ENCODE measurements at places on chromosomes 16 and 17.
A peak's percentile ranks its signal among the peaks of the same experiment; 100 is the strongest.

GRCh38 chr17:9916108-9916507 lies 11.0 kb upstream of the RCVRN start:
- no peak for DNase-seq

DNA sequence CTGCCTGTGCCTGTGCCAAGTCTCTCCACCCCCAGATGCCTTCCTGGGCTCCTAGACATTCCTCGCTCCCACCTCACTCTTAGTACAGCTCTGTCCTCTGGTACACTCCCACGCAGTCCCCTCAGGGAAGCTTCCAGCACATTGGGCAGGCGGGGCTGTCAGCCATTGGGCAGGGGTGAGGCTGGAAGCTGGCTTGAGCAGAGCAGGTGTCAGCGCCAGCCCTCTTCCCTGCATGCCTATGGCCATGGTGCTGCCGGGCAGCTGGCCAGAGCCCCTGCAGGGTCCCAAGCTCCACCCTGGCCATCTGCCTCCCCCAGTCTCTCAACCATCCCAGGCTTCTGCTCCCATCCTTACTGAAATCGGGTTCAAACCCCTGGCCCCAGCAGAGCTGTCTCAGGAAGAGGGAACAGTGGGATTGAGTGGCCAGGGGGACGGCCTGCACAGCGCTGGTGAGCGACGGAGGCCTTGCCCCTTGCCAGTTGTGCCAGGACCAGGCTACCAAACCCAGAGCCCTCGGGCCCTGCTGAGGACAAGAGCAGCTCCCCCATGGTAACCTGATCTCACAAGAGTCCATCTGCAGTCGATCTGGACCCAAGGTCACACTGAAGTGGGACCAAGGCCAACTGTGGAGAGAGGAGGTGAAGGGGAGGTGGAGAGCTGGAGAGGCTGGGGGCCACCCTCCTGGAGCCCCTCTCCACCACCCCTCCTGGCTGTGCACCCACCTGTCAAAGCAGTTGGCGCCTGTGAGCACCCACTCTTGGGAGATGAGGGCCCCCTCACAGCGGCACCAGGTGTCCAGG lies 2.4 kb upstream of the B9D1 start:
- DNase-seq, result no peak

DNA sequence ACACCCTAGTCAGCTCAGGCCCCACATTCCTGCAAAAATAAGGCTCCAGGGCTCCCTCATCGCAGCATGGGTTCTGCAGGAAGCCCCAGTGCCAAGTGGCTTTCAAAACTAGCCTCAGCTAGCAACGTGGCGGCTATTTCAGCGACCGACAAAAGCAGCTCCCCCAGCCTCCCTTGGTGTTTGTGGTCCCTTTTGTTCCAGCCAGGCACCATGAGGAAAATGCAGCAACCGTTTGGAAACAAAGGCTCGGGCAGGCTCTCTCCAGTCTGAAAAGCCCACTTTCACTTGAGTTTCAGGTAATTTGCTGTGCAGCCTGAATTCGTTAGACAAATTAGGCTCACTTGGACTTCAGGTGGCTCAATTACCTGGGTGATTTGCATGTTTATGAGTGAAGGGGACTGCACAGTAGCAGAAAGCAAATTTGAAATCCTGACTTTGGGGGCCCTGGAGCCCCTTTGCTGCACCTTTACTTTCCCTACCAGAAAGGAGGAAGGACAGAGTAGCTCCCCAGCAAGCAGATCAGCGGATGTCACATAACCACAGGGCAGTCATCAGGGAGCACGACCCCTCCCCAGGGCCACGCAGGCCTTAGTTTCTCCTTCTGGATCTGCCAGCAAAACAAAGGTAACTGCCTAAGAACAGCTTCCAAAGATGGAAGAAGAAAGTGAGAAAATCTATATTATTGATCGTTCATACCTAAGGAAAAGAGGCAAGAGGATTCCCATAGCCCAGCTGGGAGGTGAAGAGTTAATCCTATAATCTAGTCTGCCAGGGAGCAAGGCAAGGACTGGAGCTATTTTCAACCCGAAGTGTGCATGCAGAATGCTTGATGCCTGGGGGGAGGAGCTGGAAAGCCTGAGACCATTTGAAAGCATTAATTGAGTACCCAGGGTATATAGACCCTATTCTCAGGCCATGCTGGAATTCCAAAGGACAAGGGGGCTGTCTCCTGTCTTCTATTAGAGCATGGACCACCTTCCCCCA lies 143.1 kb upstream of the SDK2 start:
- DNase-seq, result no peak

DNA sequence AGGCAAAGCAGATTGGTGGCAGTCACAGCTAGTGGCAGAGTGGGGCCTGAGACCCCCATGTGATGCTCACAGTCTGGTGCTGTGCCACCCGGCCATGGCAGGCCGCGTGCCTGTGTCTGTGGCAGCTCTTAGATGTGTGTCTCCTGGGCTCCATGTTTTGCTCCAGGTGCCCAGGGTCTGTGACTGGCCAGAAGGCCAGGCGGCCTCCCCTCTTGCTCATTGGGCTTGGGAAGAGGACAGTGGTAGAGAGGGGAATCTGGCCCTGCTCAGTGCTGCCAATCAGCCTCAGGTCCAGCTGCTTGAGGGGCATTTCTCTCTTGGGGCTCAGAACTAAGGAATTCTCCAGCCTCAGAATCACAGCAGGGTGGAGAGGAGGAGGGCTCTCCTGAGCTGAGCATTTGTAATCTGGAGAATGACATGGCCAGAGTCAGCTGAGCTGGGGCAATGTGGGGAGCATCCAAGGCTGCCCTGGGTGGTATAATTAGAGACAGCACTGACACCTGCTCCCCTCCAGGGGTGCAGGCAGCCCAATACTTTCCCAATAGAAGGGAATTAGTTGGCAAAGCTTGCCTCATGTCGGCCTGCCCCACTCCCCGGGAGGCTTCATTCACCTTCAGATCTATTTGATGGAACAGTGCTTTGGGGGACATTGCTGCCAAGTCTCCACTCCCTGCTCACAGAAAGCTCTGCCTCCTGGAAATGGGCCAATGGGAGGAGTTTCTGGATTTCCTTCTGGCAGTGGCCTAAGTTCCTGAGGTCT lies 2.7 kb upstream of the LASP1NB start:
- DNase-seq, result no peak

DNA sequence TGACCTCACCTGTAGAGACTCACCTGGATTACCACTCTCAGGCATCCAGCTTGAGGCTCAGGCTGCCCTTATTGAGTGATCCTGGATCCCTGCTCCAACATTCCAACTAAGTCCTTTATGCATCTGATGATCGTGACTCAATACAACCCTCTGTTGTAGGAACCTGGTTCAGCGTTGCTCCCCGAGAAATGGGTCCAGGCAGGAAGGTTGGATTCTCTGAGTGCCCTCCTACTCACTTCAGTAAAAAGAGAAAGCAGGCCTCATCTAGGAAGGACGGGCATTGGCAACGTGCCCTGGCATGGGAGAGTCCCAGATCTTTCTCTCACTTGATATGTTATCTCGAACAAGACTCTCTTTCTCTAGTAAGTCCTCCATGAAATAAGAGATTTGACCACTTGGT lies at the start of gene OR3A1:
OR3A1 (minus strand) TSS at position 101 of the 400 bp plus-strand sequence. CDS start 5,778 bp downstream, outside the sequence.
- DNase-seq, result no peak

GRCh38 chr17:46968224-46968834 lies 10.7 kb downstream of the RPRML start:
- DNase-seq, result no peak

GRCh38 chr17:28878981-28879380 lies 18.6 kb downstream of the FLOT2 start:
- no peak for DNase-seq

DNA sequence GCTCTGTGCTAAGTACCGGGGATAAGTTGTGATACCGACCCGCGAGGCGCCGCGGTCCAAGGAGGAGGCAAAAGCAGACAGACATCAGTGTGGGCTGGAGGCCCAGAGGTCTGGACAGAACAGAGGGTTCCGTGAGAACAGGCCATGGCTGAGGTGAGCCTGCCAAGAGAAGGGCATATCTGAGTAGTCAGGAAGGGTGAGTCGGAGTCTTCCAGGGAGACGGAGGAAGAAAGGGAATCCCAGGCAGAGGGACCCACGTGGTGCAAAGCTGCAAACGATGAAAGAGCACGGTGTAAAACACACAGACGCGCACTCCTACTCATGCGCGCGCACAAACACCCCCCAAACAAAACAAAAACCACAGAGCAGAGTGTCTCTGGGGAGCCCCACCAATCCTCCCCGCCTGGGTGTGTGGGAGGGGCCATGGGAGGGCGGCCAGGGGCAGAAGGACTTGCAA lies 18.1 kb downstream of the RHBDL3 start:
- no peak for DNase-seq

DNA sequence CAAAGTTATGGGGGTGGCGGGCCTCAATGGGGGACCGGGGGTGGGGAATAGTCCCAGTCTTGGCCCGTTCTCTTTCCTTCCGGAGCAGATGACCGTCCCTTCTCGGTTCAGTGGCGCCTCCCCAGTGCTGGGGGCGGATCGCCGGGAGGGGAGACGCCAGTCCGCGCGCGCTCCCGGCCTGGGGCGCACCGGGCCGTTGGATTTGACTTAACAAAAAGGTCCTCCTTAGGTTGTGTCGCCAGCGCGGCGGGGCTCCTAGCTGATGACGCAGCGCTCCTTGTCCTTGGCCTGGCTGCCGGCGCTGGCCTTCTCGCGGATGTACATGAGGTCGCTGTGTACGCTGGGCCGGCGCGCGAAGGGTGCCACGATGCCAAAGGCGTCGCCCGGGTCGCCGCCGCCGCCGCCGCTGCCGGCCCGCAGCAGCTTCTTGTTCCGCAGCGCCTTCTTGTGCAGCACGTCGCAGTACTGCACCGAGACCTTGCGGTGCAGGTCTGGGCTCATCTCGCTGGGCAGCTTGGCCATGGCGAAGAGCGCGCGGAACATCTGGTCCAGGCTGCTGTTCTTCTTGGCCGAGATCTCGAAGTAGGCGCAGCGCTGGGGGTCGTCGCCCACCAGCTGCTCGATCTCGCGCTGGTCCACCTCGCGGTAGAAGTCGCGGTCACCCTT lies 1.2 kb downstream of the RASD1 start:
- DNase-seq, result peak; percentile 16

DNA sequence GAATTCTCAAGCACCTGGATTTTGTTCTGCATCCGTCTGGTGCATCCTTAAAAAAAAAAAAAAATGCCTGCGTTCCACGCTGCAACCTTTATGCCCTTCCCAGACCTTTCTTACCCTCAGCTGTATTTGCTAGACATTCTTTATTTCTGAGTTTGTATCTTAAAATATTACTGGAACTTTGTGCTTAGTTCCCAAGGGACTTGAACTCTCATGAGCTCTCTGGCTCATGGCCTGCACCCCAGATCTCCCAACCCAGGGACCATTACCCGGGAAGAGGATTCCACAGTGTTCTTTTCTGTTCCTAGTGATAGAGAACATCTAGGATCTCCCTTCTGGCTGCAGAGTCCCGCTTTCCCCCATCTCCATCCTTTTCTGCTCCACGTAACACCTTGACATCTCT lies 28.9 kb upstream of the CLEC18A start:
- DNase-seq, result no peak

DNA sequence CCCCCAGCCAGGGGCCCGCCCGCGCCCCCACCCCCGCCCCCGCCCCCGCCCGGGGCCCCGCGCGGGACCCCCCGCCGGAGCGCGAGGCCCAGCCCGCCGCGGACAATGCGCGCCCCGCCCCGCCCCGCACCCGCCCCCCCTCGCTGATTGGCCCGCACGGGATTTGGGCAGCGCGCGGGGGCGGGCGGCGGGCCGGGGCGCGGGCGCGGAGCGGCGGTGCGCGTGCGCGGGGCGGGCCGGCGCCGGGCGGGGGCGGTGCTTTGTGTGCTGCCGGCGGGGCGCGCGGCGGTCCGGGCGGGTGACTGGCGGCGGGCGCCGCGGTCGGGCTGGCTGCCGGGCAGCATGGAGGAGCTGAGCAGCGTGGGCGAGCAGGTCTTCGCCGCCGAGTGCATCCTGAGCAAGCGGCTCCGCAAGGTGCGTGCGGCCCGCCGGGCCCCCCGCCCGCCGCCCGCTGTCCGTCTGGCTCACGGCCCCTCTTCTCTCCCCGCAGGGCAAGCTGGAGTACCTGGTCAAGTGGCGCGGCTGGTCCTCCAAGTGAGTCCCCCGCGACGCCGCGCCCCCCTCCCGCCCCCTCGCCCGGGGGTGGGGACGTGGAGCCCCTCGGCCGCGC lies at the start of gene CBX2:
CBX2 (plus strand) TSS at position 255 of the 610 bp plus-strand sequence; CDS start at position 343, 88 bp downstream.
- DNase-seq, result peak; percentile 90
